Activated B cell treated with CpG ODN at 0.5 μM for 24 hours (primary cell): ENCODE measurements at places on chromosomes 4 and X. TPM values are rescaled to one million over a fixed set of nuclear protein-coding genes. Genes with fewer than 3 reads are reported as not detected.

The GAGE12H gene
- total RNA-seq = not detected in 2 replicates

The BMPR1B gene
- not detected in 2 replicates for total RNA-seq

The TLR10 gene
- total RNA-seq = 92.0 and 107 TPM in 2 replicates

The KCNE5 gene
- total RNA-seq = 0.40 and 0.42 TPM in 2 replicates

The BGN gene
- not detected in 2 replicates for total RNA-seq

The SOWAHB gene
- not detected in 2 replicates for total RNA-seq

The BST1 gene
- 0.49 TPM in 1 of 2 replicates, not detected in the other for total RNA-seq

- no peak for DNase-seq
Observed at GRCh38 chrX:6325437-6325836, 96.8 kb upstream of the NLGN4X start.

GRCh38 chr4:121199742-121200561 is 35.8 kb upstream of the TNIP3 start:
- DNase-seq = no peak

DNA sequence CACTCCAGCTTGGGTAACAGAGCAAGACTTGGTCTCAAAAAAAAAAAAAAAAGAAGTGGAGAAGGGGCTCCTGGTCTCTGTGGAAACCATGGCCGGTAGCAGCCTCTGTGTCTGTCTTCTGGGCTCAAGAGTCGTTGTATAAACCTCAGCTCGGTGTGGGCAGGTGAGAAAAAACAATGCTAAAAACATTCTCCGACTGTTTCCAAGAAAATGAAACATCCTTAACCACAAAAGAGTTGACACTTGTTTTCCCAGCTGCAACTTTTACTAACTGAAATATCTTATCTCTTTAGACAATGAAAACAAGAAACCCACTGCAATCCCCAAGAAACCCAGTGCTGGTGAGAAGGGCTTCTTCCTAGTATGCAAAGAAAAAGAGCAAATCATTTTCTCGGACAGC is 26.2 kb downstream of the CD99 start:
- DNase-seq = no peak

DNA sequence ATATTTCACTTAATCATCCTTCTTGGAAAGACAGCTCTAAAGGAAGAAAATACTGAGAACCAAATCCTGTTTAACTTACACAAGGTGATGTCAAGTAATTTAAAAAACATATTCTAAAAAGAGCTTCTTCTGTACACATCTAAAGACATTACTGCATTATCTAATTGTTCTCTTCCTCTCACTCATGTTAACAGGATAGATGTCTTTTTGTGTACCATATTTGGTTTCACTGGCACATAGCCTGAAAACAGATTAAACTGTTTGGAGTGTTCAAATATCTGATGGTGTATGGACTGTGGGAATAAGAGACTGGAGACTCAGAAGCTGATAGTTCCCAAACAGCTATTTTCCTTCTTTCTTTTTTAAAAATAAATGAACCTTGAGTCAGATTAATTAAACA is 213.3 kb upstream of the MAB21L2 start:
- DNase-seq = no peak
